ENCODE measurements at places on chromosomes 6 and 20.

DNA sequence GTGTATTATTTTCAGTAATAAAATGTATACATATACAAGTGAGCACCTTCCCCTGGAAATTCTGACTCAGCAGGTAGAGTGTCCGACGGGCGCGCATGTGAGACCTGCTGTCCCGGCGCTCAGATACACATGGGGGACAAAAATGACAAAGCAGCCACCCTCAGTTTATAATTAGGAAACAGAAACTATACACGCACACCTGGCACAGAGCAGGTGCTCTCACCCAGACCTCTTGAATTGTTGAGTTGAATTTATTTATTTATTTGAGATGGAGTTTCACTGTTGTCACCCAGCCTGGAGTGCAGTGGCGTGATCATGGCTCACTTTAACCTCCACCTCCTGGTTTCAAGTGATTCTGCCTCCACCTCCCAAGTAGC is 180.4 kb downstream of the ZDHHC14 start:
- no peak for DNase-seq

DNA sequence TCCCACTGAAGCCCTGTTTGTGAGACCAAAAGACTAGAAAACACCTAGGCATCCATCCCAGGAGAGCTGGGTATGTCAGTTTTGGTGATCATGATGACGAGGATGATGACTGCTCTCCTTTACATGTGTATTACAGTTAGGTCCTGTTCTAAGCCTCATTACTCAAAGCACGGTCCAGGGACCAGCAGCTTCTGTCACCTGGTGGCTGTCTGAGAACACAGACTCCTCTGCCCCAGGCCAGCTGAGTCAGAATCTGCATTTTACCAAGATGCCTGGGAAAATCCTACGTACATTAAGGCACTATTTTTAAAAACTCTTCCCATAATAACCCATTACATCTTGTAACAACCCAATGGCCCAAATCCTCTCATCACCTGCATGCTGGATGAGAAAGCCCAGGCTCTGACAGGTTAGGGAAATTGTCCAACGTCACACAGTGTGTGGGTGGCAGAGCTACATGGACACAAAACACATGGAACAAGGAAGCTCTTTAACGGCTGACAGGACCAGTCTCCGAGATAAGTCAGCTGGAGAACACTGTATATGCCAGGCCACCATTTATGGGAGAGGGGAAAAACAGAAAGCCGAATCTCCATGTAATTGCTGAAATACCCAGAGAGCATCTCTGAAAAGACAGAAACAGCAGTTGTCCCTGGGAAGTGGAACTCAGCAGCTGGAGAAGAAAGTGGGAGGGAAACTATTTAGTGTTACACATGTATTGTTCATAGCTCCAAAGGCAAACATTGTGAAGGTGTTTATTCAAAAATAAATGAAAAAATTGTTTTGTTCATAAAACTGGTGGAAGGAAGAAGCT is 65.4 kb downstream of the BMP7 start:
- no peak for DNase-seq

GRCh38 chr20:56815796-56816195 is 186.7 kb downstream of the TFAP2C start:
- no peak for DNase-seq

- DNase-seq: no peak
Observed at GRCh38 chr20:3239867-3240775, 1.1 kb upstream of the SLC4A11 start.

DNA sequence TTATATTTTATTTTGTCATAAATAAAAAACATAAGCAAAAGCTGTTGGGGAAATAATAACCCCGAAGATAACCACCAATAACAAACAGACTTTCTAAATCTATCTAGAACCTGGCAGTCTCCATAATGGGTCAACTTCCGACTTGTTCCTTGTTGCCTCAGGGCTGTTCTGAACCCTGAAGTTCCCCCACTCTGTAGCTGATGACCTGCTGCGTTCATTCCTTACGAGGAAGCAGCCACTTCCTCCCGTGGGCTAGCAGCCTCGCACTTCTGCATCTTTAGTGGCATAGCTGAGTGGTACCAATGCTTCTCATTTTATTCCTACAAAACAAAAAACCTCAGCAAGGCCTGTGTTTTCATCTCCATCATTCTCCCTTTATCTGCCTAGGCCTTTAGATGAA is 103.0 kb downstream of the PLEKHG1 start:
- DNase-seq: no peak

DNA sequence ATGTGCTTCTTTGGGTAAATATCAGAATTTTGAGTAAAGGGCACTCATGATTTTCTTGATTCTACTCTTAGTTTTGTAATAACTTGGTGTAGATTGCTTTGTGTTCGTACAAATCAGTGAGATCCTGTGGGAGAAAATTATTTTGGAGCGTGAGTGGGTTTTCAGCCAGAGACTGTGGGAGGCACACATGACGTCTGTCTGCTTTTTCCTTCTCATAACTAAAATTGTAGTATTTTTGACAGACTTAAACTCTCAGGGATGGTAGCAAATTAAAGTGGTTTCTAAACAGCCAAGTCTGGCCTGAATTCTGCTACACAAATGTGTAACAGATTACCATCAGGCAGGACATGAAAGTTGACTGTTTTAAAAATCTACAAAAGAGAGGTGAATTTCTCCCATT is 222.6 kb downstream of the OTOR start:
- no peak for DNase-seq

GRCh38 chr6:121492536-121492935 is 57.1 kb downstream of the GJA1 start:
- DNase-seq: no peak

- DNase-seq: no peak
Observed at GRCh38 chr20:62143957-62144825, 622 bp downstream of the SS18L1 start.

GRCh38 chr6:121828146-121828886 is 392.9 kb downstream of the GJA1 start:
- no peak for DNase-seq

DNA sequence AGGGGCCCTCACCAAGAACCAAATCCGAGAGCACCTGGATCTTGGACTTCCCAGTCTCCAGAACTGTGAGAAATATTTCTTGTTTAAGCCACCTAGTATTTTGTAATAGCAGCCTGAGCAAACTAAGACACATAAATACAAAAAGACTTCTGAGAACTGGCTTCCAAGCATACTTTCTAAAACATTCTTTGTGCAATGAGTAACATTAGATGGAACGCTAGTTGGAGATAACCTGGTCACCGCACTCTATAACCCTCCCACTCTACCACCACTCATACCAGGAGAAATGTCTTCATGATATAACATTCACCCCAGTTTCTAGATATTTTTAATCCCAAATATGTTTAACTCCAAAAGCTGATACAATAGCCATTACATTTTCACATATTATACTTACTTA is 169.5 kb upstream of the THEMIS start:
- no peak for DNase-seq

DNA sequence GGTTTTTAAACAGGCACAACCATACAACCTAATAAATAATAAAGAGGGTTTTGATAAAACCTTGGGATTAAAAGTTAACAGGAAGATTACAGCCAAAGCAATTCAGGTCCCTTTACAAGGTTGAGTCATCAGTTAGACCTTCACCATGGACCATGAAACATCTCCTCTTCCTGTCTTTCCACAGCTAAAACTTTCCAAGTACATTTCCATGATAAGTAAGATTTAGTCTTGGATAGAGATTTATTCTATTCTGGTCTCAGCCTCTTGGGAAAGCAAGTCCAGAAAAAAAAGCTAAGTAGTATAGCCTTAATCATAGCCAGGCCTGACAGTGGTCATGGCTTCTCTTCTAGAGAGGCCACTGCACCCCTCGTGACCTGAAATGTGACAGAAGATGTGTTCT is 2.9 kb upstream of the PRSS35 start:
- no peak for DNase-seq

- DNase-seq: no peak
Observed at GRCh38 chr20:53343448-53343847, 250.2 kb downstream of the ZNF217 start.

DNA sequence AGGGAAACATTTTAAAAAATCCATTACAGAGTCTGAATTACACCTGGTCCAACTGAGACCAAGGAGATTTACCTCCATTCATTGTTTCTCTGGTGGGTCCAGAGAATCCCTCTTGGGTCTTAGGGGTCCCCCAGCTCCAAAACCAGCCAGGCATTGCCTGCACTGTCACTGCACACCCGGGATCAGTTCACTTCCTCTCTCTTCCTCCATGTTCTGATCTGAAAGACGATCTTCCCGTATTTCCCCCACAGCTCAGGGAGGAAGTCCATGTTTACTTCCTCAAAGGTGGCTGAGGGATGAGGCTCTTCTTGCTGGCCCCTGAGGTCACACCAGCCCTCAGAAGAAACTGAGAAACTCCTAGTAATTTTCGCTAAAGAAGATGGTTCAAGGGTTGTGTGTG is 159.7 kb downstream of the BMP7 start:
- no peak for DNase-seq

DNA sequence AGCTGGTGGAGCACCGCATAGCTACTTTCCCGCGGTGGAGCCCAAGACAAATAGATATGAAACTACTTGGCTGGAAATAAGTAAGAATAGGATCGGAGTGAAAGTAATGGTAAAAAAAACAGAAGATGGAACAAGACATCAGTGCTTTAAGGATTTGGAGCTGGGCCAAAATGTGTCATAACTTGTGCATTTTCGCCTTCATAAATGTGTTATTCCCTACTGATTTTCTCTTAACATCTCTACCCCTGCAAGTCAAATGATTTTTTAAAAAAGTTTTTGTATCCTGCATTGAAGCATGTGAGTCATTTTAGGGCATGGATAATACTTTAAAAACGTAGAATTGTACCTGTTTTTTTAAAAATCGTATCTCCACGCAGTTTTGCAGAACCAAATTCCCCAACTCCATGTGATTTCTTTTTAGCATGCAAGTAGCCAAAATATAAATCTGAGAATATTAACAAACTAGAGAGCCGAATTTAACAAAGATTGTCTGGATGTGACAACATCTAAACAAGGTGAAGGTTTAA is 882 bp upstream of the FAM184A start:
- DNase-seq: no peak

GRCh38 chr20:48783533-48784272 is 44.1 kb downstream of the PREX1 start:
- DNase-seq: no peak

DNA sequence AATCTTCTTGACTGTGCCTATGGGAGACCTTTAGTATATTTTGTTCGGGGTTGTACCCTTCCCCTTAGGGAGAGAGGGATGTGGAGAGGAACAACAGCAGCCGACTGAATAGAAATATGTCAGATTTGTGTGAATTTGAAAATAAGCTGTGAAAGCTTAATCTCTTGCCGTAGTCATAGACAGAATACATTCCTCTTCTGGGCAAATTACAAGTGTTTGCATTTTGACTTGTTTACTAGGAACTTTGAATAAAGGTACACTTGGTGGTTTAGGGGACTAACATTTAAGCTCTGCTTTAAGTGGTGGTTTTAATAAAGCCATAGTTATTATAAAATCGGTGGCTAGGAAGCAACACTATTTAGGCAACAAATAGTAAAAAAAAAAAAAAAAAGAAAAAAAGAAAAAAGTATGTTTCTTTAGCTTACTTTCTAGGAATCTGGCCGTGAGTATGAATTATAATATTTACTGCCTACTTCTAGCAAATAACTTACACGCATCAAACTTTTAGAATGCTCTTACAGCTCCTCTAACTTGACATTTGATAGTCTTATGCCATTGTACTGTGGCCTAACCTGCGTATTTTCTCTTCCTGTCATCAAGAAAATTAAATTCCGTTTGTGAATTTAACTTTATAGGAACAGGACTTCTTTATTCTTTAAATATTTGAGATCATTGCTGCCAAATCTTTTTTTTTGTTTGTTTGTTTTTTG is 65.1 kb downstream of the ZBTB2 start:
- DNase-seq: no peak

Data from stimulated activated CD4-positive, alpha-beta T cell treated with anti-CD3 and anti-CD28 coated beads, Interleukin-1b, Interleukin-23, amount 100 ng/mL, for 1 hour (primary cell).